ENCODE measurements at places on chromosomes 13 and 19. TPM values are rescaled to one million over a fixed set of nuclear protein-coding genes. Genes with fewer than 3 reads are reported as not detected.

HSPB6 gene
- not detected for total RNA-seq

KASH5 gene
- not detected for total RNA-seq

OR10H3 gene
- total RNA-seq: not detected

UCHL3 gene
- 112 TPM for total RNA-seq

SGTA gene
- total RNA-seq: 131 TPM

CEACAM20 gene
- total RNA-seq: not detected

GPC5 gene
- 0.14 TPM for total RNA-seq

OLFM2 gene
- total RNA-seq: not detected

DYRK1B gene
- 0.60 TPM for total RNA-seq

PRKD2 gene
- total RNA-seq: 19.1 TPM

KCTD12 gene
- total RNA-seq: 8.4 TPM

DACT3 gene
- total RNA-seq: 0.60 TPM

RELB gene
- 3.2 TPM for total RNA-seq

FPR1 gene
- 0.57 TPM for total RNA-seq

ZNF729 gene
- not detected for total RNA-seq

ZNF738 gene
- 6.5 TPM for total RNA-seq

ATP4A gene
- total RNA-seq: not detected

CEP89 gene
- 11.3 TPM for total RNA-seq

MAST3 gene
- total RNA-seq: 2.3 TPM

ZSCAN1 gene
- total RNA-seq: not detected

ETV2 gene
- 0.50 TPM for total RNA-seq

PSG11 gene
- total RNA-seq: not detected

SPTBN4 gene
- total RNA-seq: not detected

FXYD3 gene
- total RNA-seq: not detected

SLC7A9 gene
- total RNA-seq: not detected
